Stimulated activated CD4-positive, alpha-beta T cell treated with anti-CD3 and anti-CD28 coated beads, Interleukin-12 subunit alpha, Interleukin-12 subunit beta, amount 100 ng/mL, for 4 hours (primary cell): ENCODE measurements at places on chromosomes 11 and 22.

DNA sequence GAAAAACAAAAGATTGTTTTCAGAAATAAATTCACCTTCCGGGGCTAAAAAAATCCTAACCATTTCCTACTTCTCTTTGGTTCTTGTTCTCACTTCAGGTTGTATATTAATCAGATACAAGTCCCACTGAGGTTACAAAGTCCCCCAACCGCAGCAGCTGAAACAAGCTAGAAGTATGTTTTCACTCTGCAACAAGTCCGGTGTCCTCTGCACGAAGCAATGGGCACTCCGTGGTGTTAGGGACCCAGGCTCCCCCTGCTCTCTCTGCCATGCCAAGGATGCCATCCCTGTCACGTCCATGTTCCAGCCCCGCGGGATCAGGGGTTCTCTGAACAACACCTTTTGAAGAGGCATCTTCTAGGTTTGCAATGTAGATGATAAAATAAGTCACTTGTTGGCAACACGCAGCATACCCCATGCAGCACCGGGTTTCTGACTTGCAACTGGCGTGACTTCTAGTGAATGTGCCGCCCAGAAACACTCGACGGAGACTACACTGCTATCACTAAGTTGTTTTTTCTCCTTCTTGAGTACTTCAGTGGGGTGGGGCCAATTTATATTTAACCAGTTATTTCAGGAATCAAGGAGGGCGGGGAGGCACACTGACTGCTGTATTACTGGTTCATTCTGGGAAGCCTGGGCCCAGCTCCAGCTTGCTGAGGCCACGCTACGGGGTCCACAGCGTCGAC is 25.4 kb upstream of the GSTP1 start:
- DNase-seq = no peak

DNA sequence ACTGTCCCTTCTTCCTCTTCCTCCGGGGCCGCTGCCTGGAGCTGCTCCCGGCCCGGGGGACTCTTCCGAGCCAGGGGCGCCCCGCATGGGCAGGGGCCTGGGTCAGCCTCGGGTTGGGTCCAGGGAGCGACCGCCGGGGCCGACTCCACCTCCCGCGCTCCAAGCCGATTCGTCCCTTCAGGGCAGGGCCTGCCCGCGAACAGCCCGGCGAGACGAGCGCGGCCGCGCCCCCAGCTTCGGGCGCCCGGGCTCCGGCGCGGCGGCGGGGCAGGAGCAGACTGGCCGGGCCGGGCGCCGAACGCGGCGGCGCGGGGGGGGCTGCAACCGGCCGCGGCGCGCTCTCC is at the start of gene LARGE1:
LARGE1 (minus strand) TSS at position 280 of the 344 bp plus-strand sequence.
- peak; percentile 2 for DNase-seq

DNA sequence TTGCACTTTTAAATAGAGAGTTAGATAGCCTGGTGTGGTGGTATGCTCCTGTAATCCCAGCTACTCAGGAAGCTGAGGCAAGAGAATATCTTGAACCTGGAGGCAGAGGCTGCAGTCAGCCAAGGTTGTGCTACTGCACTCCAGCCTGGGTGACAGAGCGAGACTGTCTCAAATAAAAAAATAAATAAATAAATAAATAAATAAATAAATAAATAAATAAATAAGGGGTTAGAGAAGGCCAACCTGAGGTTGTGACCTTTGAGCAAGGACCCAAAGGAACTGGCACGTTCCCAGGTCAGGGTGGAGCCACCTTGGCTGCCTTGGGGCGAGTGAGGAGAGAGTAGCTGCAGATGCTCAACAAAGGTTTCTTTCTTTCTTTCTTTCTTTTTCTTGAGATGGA is 65.3 kb upstream of the TENM4 start:
- no peak for DNase-seq

DNA sequence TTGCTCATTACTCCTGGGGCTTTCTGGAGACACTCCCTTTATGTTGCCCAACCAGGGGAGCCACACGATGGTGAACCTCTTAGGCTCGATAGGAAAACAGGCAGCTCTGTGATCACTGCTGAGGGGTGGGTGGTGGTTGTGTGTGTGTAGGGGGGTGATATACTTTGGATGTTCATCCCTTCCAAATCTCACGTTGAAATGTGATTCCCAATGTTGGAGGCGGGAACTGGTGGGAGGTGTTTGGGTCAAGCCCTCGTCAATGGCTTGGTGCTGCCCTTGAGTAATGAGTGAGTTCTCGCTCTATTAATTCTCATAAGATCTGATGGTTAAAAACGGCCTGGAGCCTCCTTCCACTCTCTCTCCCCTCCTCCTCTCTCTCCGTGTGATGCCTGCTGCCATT is 204.0 kb upstream of the B3GAT1 start:
- no peak for DNase-seq

DNA sequence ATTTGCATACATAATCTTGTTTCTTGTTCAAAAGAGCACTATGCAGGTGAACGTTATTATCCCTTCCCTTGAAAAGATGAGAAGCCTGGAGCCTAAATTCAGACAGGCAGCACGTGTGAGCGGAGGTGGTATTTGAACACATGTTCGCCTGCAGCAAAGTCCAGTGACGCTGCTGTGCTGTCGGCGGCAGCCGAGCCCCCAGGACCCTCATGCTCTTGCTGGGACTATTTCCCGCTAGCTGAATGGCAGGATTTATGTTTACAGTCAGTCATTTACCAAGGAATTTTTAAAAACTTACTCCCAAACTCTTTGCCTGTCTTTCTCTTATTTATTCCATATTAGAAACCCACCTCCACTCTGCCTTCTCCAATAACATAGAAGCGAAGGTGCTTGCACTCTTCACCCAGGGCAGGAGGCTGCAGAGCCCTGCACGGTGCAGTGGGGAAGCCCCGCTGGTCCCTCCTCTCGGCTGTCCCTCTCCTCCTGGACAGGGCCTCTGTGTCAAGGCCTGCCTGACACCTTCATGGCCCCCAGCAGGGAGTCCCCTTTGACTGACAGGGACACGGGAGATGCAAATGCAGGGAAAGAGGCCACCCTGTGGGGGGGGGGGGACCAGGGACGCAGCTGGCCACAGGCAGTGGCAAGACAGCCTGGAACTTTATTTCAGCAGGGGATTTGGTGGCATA is 528.5 kb upstream of the B3GAT1 start:
- no peak for DNase-seq
